ENCODE measurements at places on chromosomes 4 and X.

GRCh38 chr4:31548823-31549222, 828.7 kb downstream of the PCDH7 start:
- no peak for DNase-seq

DNA sequence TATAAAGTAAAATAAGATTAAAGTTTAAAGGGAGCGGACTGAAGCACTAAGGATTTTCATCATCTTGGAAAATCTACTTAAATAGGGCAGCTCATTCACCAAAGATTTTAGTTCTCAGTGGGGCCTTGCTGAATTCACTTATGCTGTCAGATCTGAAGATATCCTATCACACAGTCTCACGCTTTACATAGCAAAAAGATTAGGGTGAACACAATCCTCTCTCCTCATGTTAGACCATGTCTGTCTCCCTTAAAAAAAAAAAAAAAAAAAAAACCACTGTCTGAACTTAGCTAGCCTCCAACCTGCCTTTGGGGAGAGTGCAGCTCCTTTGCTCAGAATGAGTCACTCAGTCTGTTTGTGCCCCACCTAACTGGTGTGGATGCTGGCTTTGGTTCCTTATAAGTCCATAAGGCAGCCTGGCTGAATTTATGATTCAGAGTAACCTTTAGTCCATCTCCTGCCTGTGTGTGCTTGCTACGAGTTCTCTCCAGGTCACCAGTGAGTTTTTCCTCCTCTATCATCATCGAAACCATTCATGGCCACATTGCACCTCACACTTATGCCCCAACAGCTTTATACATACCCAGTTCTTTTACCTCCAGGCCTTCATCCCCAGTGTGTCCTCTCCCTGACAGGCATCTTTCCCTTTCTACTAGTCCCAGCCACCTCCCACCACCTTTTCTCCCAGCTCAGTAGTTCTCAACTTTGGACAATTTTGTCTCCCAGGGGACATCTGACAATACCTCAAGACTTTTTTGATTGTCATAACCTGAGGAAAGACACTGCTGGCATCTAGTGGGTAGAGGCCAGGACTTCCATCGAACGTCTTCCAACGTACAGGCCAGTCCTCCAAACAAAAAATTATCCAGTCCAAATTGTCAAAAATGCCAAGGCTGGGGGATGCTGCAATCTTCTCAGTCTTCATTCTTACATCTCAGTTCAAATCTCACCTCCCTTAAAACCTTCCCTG, 220.7 kb upstream of the EMCN start:
- no peak for DNase-seq

- DNase-seq: no peak
Observed at GRCh38 chr4:40998675-40999358, 215.5 kb downstream of the APBB2 start.

DNA sequence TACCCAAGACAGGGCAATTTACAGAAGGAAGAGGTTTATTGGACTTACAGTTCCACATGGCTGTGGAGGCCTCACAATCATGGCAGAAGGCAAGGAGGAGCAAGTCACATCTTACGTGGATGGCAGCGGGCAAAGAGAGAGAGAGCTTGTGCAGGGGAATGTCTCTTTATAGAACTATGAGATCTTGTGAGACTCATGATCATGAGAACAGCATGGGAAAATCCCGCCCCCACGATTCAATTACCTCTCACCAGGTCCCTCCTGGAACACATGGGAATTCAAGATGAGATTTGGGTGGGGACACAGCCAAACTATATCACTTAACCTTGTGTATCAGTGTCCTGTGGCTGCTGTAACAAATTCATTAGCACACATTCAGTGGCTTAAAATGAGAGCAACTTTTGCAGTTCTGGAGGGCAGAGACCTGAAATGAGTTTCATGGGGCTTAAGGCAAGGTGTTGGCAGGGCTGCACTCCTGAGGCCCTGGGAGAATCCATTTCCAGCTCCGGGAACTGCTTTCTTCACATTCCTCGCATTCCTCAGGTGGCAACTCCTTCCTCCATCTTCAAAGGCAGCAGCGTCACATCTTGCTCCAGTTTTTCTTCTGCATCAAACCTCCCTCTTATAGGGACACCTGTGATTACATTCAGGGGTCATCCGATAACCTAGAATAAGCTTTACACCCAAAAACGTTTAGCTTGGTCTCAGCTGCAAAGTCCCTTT, 22.3 kb upstream of the NSG1 start:
- no peak for DNase-seq

DNA sequence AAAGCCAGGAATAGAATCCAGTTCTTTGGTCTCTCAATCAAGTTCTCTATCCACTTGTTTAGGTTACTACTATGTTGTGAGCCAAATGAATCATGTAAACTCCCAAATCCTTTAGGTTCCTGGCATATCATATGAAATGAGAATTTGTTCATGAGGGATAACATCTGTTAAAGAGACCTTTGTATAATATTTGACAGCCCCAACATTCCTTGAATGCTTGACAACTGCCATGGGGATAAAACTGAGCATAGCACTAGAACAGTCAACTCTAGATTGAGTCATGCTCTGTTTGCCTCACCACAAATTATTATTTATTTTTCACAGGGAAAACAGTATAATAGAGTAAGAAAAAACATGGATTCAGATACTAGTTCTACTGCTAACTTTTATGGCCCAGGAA, 93.3 kb downstream of the NAA11 start:
- DNase-seq: no peak
